Fibroblast of villous mesenchyme (primary cell): ENCODE measurements at places on chromosomes 7 and 10.
A peak's percentile ranks its signal among the peaks of the same experiment; 100 is the strongest.

- peak; percentile 90 for DNase-seq
Observed at GRCh38 chr10:25047591-25048301, 31.3 kb downstream of the THNSL1 start.

DNA sequence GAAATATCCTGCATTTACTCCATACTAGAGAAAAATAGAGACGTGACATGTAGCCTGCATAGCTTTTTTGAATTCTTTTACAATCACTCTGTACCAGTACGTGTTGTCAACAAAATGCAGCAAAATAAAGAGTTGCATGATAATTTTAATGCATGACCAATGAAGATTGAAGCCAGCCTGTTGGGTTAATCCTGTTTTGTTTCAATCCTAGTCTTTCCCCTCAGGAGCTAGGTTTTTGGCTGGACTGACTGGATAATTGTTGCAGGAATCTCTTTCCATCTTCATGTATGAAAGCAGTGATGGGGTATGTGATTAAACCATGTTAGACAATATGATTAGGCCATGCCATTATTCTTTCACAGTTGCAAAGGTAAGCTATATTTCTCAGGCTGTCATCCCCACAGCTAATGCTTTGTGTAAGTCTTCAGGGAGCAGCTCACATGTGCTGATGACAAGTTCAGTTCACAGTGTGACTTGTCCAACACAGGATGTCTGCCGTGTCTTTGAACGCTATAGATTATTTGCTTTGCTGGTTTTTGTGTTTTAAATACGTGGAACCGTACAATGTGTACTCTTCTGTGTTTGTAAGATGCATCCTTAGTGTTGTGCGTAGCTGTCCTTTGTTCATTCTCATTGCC, 24.4 kb downstream of the PAPSS2 start:
- DNase-seq: no peak

DNA sequence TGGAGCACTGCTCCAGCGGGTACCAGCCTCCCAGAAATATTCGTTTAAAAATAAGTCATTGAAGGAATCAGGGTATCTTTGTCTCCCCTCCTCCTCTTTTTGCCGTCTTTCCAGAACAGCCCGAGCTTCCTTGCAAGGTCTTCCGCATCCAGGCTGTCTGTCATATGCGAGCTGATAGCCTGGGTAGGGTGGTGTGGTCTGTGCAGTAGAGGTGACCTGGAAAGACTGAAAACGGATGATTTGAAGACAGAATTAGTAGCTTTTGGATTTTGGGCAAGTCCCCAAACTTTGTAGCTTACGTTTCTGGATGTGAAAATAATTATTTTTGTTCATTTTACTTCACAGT, 480 bp downstream of the VPS50 start:
- DNase-seq: no peak

DNA sequence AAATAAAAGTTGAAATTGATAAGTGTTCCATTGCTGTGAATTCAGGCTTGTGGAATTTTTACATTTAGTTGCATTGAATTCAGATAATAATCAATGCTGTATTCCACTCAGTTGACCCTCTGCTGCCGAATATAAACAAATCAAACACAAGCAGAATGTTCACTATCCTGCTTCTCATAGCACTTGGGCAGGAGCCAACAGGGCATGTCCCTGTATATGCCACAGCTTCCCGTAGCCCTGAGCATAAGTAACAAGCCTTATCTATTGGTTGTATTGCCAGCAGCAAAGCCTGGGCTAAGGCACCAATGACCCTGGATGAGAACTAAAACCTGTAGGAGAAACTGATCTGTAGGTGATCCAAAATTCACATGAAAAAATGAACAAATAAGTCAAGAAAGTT, 145.9 kb downstream of the ARHGAP12 start:
- DNase-seq: no peak

DNA sequence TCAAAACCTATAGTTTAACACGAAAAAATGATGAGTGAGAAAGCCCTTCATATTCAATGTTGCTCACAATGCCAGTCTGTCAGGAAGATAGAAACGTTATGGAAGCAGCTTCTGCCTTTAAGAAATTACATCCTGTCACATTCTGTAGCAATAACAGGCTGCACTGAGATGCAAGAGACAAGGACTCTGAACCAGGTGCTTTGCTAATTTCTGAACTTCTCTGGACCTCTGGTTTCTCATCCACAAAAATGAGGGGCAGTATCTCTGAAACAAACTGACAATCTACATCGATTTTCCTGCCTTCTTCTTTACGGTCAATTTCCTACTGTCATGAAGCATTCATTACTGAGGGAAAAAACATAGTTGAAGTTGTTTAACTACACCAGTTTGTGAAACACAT, 234.0 kb downstream of the SNX13 start:
- DNase-seq: no peak

GRCh38 chr10:49072166-49072885, 43.0 kb downstream of the VSTM4 start:
- no peak for DNase-seq

DNA sequence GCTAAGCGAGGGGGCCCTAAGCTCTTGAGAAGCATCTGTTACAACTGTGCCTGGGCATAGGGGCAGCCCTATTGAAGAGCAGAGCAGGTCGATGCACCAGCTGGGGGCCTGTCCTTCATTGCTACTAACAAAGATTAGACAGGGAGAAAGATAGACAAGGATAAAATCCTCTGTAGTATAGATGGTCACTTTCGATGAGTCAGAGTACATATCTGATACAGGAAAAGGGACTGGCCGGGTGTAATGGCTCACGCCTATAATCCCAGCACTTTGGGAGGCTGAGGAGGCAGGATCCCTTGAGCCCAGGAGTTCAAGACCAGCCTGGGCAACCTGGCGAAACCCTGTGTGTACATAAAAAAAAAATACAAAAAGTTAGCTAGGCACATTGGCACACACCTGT, 13.6 kb downstream of the OPTN start:
- DNase-seq: no peak

- no peak for DNase-seq
Observed at GRCh38 chr10:52780391-52781155, 8.0 kb upstream of the MBL2 start.

DNA sequence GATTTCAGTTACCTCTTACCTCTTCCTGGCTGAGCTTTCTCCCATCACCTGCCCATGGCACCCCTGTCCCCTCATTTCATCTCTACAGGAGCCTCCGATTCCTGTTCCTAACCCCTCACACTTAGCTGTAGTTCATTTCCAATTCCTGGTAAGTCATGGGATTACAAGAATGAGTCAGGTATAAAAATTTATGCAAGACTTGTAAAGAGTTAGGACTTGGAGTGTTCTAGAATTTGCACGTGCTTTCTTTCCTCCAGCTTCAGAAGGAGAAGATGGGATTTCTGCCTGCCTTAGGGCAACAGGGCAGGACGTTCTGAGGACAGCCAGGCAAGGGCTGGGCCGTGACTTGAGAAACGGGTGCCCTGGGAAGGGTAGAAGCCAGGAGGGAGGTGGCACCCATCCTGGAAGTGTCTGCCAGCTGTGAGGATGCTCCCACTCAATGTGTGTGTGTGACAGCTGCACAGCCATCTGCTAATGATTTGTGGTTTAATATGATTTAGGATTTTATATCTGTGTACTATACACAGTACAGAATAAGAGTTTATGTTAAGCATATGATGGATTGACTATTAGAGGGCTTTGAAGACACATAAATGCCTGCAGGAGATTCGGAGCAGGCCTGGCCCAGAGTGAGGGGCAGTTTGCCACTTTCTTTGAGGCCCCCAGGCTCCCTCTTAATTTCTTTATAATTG, 81.5 kb upstream of the VIPR2 start:
- DNase-seq: no peak

DNA sequence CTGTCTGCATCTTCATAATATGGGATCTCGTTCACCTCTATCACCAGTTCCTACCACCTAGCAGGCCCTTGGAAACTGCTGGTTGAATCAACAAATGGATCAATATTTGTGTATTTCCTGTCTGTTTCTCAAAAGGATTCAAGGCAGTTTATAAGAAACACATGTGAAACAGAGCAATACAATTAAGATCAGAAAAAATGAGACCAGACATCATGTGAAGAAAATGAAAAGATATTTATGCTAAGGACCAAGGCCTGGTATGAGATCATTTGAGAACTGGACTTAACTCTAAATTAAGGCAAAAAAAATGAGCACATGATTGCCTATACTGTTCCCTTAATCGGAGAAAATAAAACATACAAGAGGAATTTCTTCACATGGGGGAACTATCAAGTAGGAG, 589.0 kb downstream of the SUGCT start:
- DNase-seq: no peak

DNA sequence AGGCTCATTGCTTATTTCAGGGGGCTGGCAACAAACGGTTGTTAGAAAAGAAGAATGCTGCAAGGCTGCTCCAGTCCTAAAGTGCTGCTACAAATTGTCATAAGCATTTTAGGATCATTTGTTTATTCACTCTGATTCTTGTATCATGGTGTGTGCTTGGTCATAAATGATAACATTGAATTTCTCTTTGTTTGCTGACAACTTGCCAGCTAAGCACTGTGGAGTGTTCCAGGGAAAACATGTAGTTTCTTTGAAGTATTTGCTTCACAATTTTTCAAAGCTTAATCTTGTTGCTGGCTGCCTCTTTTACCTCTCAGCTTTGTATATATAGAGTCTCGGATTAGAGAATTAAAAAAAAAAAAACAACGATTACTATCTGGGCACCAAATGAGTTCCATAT, 263.0 kb downstream of the PHF14 start:
- DNase-seq: no peak

DNA sequence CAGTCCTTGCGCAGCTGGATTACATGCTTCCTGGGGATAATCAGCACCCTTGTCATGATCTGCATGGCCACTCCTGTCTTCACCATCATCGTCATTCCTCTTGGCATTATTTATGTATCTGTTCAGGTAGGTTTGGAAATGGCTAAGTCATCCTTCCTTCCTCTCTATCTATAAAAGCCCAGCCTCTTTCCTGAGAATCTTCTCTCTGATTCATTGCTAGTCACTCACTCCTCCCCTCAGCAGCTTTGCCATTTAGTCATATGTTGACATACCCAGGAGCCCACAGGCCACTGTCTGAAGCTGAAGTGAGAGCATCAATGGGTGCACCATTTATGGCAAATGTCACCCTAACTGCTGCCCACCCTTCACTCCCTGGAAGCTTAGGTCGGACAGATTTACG, 52.0 kb downstream of the ABCC2 start:
- peak; percentile 65 for DNase-seq

GRCh38 chr7:107870427-107871000, 20.5 kb upstream of the DLD start:
- DNase-seq: no peak

DNA sequence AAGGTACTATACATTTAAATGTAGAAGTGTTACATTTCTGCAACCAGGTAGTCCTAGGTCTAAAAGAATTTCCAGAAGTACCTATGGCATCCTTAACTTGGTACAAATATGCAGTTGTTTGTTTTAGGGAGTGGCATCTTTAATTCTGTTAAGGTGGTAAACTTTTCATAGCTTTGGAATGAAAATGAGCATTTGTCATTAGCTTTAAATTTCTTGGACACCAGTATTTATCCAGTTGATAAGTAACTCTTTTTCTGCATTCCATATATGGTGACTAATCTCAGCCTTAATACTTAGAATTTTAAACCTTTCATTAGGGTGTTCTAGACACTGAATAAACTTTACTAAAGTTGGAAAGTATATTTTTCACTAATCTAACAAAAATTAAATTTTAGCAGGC, 10.8 kb downstream of the SLF2 start:
- DNase-seq: no peak

DNA sequence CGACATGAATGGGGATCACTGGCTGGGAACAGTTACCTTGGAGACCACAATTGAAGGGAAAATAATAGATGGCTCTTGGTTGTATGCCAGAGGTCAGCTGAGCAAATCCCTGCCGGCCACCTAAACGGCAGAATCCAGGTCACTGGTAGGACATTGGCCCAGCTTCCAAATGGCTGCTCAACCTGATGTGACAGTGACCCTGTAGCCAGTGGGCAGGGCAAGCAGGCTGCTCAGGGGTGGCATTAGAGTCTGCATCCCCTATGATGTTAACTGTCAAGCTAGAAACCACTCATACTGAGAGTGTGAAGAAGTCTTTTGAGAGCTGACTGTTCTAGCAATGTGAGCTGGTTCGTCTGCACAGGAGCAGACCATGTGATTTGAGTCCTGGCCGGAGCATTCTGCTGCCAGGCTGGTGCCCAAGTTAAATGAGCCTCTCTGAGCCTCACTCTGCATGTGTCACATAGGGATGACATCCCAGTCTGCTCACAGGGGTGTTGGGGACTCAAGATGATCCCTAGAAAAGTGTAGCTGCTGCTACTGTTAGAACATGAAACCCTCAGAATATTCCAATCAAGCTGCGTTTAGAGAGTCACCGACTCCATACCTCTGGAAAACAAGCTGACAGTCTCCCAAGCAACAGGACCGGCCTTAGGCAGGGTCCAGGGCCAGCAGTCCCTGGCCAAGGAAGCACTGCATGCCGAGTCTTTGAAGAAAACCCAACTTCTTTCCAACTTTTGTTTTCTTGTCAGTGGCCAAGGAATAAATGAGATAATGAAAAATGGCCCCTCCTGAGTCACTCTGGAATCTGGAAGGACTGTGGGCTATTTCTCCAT, 69.7 kb downstream of the VWA2 start:
- no peak for DNase-seq

DNA sequence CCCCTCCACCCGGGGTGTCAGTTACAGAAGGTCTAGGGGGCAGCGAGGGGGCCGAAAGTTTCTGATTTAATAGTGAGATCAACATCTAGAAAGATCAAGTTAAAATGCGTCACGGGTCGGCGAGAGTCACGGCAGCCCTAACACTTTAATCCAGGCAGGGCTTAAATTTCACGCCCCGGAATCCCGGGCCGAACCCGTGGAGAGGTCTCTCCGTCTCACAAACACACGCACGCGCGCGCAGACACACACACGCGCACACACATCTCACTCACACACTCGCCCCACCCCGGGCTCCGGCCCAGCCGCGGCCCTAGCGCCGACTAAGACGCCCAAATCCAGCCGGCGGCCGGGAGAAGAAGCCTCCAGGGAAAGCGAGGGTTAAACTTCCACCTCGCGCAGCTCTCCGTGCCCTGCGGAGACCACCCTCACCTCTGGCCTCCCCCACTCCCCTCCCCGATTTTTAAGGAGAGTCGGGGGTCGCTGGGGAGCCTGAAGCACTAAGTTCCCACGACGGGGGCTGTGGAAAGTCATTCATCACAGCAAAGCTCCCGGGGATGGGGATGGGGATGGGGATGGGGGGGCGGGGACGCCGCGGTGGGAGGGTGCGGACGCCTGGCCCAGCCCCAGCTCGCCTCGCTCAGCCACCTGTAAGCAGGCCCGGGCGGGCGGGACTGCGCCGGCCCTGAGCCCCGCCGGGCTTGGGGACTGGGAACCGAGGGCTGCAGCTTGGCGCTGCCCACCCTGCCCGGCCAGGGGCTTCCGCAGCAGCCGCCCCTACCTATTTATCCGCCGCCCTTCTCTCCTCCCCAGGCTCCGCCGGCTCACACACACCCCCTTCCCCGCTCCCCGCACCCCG, 1.6 kb downstream of the PDGFA start:
- peak; percentile 83 for DNase-seq

- peak; percentile 32 for DNase-seq
Observed at GRCh38 chr7:133253519-133253875, 619 bp downstream of the EXOC4 start.

- no peak for DNase-seq
Observed at GRCh38 chr10:86179153-86179524, 187.5 kb downstream of the GRID1 start.

GRCh38 chr10:114188001-114188400, 8.8 kb downstream of the TDRD1 start:
- no peak for DNase-seq
